SJSA1 (cell line): ENCODE measurements at places on chromosomes 12 and 14. TPM values are rescaled to one million over a fixed set of nuclear protein-coding genes. Genes with fewer than 3 reads are reported as not detected.

The IL23A gene
- total RNA-seq: 1.4 TPM in 1 of 2 replicates, not detected in the other

The POTEM gene
- total RNA-seq: not detected in 2 replicates

The DYRK2 gene
- 9.9 and 21.9 TPM in 2 replicates for total RNA-seq

- no peak for DNase-seq
These were observed 87.5 kb downstream of the MIPOL1 start for GRCh38 chr14:37285220-37285619.

The GALNT9 gene
- total RNA-seq: not detected in 2 replicates

The C3AR1 gene
- total RNA-seq: 0.13 and 1.9 TPM in 2 replicates

The CLEC14A gene
- not detected in 2 replicates for total RNA-seq

The SELPLG gene
- total RNA-seq: 2.1 and 2.9 TPM in 2 replicates

DNA sequence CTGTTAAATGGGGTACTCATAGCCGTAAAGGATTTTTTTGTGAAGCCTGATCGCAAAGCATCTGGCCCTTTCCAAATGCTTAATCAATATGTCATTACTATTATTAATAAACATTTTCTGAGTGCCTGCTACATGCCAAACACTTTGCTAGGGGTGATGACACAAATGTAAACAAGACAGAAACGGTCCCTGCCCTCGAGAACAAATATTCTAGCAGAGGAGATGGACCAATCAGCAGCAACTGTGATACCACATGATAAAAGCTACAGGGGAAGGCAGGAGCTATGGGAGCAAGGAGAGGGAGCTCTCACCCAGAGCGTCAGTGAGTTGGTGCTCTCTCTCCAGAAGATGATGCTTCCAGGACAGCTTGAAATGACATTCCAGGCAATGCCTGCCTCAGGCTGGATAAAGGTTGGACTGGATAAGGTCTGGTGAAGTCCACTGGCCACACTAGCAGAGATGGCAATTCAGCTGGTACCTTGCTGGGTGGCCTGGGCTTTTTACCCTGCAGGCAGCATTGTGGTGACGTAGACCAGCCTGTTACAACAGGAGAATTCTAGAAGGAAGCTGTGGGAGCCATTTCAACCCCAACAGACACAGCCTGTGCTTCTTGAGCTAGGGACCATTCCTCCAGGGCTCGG is 41.1 kb downstream of the ERH start:
- no peak for DNase-seq

DNA sequence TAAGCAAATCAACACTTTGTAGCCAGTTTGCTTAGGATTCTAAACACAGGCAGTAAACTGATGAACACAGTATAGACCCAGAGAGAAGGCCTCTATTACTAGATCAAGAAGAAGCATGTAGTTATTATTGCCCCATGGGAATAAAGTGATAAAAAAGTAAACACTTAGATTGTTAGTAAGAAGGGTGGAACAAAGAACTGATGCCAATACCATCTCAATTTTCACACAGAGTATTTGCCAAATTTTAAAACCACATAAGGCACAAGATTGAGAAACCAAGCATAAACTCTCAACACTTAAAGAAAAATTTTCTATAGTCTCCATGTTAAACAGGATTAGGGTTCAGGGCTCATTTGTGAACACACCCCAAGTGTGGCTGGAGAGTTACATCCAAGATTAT is 77.0 kb upstream of the SYT1 start:
- DNase-seq: no peak

DNA sequence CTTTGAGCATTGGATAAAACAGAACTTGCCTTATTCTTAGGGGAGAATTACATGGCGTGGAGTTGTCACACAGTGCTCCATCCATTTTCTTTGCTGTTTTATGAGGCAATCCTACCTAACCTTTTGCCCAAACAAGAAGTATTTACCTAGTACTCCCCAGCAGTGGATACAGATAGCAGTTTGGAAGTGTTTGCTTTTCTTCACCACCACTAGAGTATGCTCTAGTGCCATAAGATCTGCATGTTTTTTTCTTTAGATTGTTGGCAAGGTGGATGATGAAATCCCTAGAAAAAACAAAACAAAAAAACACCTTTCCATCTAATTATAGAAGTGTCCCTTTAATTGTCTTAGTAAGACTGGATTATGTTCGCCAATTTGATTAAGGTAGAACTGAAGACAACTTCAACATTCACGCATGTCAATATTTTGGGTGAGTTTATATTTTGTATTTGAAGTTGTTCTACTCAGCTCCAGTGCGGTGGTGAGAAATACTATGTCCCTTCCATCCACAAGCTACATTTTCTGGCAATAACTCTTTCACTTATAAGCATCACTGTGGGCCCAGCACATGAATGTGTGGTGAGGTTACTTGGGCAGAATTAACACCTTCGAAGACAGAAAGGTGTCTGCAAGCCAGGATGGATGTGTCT is 23.6 kb upstream of the TMEM260 start:
- DNase-seq: no peak

DNA sequence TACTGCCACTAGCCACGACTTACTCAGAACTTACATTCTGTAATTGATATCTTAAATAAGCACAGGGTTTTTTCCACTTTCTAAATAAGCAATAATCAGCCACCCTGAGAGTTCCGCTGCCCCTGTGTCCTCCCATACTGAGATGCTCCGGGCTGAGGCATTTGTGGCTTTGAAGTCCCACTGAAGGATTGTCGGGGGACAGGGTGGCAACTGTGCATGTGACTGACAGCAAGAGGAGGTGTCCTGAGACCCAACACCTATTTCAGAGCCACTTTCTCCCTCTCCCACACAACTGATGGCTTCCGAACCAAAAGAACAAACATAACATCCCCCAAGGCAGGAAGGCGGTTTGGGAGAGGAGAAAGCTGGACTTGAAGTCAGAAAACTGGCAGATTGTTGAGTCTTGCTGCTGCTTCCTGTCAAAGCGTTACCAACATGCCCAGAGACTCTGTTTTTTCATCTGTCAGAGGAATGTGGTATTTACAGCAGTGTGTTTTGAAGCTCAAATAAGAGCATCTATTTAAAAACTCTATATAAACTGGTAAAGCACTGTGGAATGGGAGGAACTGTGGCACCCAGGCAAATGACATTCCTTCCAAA is 157.9 kb upstream of the FKBP4 start:
- no peak for DNase-seq

GRCh38 chr12:114006482-114007425 is 40.6 kb upstream of the RBM19 start:
- DNase-seq: peak; percentile 93

DNA sequence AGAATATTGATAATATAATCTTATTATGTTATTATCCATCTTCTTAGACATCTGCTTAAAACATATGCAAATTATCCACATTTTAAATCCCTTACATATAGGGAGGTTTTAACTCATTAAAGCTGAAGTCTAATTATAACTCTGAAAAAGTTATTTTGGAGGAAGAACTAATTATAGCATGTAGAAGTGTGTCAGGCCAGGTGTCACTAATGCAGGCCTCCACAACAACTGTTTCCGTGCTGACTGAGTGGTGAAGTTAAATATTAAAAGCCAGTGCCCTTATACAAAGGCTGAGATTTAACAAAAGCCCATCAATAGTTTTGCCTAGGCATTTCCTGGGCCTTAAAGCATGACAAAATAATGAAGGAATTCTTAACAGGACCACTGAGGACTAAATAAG is 157.4 kb downstream of the LRRK2 start:
- no peak for DNase-seq

The HOXC10 gene
- total RNA-seq: 3.2 and 7.5 TPM in 2 replicates

The LRRK2 gene
- total RNA-seq: 0.11 and 0.31 TPM in 2 replicates

- no peak for DNase-seq
These were observed 320.8 kb downstream of the DIO2 start for GRCh38 chr14:79890527-79890926.

- DNase-seq: peak; percentile 22
These were observed 18.0 kb upstream of the DYRK2 start for GRCh38 chr12:67630373-67631088.

The SDR9C7 gene
- not detected in 2 replicates for total RNA-seq

DNA sequence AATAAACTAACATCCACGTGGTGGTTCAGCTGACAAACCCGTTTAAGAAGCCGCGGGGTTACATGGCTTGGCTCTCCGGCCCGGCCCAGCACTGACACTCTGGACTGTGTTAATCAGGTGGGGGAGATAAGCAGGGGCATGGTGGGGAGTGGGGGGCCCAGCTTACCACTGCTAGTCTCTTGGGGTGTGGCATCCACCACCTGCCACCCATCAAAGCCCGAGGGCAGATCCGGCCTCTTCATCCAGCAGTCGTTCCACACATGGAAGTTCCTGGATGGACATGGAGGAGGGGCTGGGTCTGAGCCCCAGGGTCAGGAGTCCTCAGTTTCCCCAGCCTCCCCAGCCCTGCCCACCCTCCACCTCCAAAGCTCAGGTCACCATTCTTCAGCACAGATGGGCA is 4.9 kb downstream of the TGM1 start:
- DNase-seq: no peak

GRCh38 chr14:55949708-55950107 is 168.5 kb upstream of the PELI2 start:
- no peak for DNase-seq

GRCh38 chr12:29427964-29428363 is 47.0 kb upstream of the ERGIC2 start:
- no peak for DNase-seq

The CD69 gene
- total RNA-seq: 0.13 and 0.25 TPM in 2 replicates

DNA sequence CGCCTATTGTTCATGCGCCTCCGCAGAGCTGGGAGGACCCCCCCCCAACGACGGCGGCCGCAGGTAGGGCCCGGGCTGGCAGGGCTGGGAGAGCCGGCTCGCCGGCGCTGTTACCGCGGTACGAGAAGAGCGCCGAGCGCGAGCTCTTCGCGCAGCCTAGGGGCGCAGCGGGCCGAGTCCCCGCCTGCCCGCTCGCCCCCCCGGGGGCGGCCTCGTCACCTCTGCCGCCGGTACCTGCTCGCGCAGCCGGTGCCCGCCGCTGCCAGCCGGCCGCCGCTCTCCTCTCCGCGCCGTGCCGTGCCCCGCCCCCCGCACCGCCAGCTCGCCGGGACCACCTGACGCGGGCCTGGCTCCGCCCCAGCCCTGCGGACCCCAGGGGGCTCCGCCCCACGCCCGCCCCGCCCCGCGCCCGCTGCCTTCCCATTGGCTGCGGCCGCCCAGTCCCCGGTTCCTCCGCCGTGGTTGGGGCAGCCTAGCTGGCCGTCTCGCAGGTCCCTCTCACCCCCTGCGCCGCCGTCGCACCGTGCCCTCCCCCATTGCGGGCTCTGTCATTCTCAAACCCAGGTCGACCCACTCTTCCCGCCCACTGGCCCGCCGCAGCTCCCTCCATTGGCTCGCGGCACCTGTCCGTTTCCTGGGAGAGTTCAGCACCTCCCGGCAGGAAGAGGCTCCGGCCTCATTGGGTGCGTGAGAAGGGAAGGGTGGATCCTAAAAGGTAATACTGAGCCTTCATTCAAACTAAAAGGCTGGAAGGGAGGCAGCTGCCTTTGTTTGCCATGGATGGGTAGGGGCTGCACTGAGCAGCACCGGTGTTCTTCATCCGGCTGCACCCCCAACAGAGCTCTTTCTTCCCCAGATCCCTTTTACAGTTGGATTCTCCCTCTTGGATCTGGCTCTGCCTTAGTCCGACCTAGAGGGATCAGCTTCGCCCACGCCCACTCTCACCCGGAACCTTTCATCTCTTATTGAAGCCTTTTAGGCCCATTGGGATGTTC is at the start of gene MAP3K9:
TSS of gene MAP3K9 (minus strand) at position 289 of the 995 bp plus-strand sequence. CDS start 342 bp downstream, outside the sequence.
- DNase-seq: peak; percentile 70

The AQP6 gene
- total RNA-seq: not detected in 2 replicates

GRCh38 chr14:67335781-67336180 is 23.8 kb downstream of the ATP6V1D start:
- DNase-seq: no peak

DNA sequence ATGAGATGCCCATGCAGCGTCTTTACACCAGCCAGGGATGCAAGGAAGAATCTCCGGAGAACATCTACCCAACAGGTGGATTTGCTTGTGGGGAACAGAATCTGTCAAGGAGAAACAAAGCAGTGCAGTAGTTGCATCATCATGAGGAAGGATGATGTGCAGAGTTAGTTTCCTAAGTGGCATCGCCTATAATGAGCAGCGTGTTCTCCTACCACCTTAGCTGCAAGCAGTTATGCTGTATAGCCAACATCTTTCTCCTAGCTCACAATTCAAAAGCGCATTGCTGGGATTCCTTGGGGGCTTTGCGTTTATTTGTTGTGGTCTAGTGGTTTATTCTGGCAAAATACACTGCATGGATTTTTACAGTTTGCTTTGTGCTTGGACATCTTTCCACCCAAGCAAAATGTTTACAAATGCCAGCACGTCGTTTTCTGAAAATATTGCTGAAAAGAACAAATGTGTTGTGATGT is 233.0 kb downstream of the RGS6 start:
- DNase-seq: peak; percentile 5

DNA sequence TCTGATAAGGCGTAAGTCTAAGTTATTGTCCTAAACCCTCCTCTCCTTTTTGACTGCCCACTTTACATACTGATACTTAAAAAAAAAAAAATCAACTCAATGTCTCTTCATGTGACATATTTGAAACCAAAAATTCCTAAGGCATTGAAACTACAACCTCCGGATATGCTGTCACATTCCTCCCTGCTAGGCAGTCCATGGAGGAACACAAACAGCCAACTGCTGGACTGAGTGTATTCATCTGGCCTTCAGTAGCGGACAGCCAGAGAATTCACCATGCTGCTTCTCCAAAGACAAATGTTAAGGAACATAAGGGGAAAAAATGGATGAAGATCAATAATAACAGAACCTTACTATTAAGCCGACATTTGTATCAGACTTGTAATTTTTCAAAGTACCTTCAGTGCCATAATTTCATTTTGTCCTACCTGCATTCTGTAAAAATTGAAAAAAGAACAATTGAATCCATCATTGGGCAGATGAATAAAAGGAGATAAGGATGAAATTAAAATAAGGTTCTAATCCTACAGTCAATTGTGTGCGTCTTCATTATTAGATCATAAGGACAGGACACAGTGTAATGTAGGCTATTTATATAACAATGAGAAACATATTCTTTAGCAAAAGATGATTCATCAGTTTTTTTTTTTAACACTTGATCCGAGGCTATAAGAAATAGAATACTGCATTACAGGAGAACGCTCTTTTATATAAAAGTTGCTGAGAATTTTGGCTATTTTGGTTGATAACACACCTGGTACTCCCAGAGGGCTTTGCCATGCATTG is 12.2 kb downstream of the RERG start:
- DNase-seq: no peak

DNA sequence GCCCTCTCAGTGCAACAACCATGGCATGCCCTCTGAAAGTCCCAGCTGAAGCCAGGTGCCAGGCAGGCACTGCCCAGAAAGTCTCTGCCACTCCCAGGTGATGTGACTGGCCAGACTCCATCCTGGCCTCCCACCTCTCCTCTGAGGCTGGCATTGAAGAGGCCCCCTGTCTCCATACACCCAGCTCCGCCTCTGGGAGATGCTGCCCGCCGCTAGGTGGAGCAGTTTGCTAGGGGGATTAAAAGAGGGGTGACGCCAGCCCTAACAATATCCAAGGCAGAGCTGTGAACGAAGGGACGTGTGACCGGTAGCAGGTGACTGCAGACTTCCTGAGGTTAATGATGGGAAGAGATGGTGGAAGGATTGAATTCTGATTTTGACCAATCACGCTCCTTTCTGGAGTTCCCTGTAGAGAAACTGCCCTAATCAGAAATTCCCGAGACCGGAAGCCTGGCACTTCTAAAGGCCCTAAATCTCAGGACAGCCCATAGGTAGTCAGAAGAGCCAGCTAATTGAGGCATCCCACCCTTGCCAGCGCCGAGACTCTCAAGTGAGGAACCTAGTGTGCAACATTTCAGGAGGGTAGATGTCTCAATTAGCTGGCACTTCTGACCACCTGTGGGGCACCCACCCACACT is 8.3 kb upstream of the PLEK2 start:
- no peak for DNase-seq

- peak; percentile 70 for DNase-seq
These were observed at the start of gene FKBP4 for GRCh38 chr12:2794736-2795289. FKBP4 (plus strand) TSS chr12:2794970; CDS start chr12:2795140, 170 bp downstream.

The AMN gene
- total RNA-seq: not detected in 2 replicates

GRCh38 chr14:95462491-95462890 is 54.0 kb downstream of the SYNE3 start:
- no peak for DNase-seq
